ACHN (cell line): ENCODE measurements at places on chromosomes 2 and 18.

- no peak for DNase-seq
Observed at GRCh38 chr18:39746201-39746600, 2180.6 kb upstream of the CELF4 start.

DNA sequence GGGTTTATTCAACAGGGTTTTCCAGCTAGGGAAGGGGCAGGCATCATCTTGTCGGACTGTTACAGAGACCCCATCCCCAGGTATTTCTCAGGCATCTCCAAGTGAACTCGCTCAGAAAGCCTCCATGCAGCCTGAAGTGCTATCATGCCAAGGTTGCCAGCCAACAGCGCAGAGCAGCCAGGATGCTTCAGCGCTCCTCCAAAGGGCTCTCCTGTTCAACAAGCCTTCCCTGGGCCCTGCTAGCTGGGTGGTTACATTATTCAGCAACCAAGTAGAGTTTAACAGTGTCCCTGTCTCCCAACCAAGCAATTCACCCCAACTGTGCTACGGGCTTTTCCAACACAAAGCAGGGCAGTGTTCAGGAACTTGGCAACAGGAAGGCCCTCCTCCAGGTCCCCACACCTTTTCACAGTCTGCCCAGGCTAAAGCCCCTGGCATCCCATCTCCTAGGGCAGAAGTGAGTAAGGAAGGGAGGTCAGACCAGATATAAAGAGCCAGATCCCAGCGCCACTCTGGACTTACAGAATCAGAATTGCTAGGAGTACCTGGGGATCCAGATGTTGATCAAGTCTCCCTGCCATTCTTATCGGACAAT is 52.9 kb downstream of the ZBTB7C start:
- DNase-seq: no peak

DNA sequence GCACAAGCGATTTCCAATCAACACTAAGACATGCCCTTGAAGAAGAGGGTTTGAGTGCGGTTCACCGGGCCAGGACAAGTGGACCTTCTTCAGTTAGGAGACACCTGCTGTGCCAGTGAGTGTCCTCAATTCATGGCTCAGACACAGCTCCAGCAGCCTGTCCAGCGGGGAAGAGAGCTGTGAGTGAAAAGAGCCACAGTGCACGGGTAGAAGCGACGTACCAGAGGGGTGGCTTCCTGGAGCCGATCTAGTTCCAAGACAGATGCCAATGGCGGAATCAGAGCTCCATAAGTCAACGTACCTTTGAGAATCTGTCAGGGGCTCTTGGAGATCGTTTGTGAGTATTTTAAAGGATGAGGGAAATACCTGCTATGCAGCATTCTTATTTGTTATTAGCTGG is 119.9 kb upstream of the SALL3 start:
- DNase-seq: no peak

DNA sequence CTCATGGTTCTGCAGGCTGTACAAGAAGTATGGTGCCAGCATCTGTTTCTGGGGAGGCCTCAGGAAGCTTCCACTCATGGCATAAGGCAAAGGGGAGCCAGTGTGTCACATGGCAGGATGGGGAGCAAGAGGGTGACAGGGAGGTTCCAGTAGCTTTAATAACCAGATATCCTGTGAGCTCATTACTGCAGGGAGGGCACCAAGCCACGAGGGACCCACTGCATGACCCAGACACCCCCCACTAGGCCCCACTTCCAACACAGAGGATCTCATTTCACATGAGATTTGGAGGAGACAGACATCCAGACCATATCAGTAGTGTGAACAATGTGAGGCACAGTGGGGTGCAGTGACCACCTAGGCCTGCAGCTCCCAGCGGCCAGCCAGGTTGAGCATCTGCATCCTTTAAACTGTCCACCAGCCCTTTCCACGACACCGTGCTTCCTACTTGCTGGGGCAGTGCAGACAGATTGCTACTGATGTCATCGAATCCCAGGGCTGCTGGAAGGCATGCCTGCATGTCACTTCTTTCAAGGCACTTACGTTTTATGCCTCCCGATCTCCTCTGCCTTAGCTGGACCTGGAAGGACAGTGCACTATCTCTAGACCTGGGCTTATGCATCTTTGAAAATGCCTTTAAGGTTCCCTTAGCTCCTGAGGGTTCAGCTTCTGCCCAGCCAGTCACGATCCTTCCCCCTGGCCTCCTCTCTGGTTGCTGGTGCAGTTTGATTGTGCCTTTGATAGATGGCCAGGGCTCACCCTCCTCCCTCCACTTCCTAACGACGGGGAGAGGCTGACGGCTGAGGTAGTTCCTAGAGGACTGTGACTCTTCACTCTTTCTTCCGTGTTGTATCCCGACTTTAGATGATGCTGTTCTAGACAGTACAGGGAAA is 174.3 kb downstream of the FAM210A start:
- DNase-seq: no peak

DNA sequence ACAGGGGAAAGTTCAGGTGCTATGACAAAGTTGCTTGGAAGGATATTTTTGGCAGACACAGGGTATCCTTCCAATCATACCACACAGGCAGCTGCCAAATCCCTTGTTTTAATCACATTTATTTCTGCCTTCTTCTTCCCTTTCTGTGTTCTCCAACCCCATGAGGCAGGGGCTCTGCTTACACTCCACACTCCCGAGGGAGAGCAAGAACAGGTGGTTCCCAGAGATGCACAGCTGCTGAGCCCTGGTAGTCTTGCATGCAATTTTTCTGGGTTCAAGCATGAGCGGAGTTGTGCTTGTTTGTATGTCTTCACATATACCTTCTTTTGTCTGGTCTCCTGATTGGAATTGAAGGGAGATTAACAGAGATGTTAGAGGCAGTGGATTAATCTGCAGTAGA is 251.7 kb upstream of the ST6GAL2 start:
- no peak for DNase-seq

- DNase-seq: no peak
Observed at GRCh38 chr2:240998995-240999791, 775 bp downstream of the SNED1 start.

GRCh38 chr2:70560442-70560841 is 6.8 kb upstream of the TGFA start:
- DNase-seq: no peak

- DNase-seq: no peak
Observed at GRCh38 chr2:70557171-70557838, 3.7 kb upstream of the TGFA start.

DNA sequence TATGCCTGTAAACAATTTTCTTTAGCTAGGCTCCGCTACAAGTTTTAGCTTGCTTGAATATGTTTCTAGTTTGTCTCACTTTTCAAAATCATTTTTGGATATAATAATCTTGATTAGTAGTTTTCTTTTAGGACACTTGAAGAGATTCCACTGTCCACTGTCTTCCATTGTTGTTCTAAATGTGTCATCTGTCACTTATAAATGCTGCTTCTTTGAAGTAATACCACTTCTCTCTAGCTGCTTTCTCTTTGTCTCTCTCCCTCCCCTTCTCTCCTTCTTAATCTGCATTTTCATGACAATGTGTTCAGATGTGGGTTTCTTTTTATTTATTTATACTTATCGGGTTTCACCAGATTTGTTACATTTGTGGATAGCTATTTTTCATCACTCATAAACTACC is 73.7 kb upstream of the DPP10 start:
- DNase-seq: no peak

- no peak for DNase-seq
Observed at GRCh38 chr2:23488584-23488983, 103.6 kb downstream of the KLHL29 start.

DNA sequence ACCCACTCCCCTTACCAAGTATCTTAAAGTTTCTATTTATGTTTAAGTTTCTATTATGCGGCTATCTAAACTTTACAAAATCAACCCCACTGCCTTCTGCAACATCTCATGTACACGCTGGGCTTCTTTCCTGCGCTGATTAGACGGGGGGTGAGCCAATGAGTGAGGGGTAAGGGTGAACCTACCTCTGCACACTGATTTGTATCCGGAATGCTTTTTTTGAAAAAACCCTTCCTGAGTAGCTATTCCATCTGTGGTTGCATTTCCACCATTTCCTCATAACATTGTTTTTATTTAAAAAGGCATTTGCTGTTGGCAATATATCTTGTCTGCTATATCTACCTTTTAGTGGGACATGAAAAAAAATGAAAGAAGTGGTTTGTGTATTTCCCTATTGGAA is 6.3 kb downstream of the ALPG start:
- DNase-seq: no peak

DNA sequence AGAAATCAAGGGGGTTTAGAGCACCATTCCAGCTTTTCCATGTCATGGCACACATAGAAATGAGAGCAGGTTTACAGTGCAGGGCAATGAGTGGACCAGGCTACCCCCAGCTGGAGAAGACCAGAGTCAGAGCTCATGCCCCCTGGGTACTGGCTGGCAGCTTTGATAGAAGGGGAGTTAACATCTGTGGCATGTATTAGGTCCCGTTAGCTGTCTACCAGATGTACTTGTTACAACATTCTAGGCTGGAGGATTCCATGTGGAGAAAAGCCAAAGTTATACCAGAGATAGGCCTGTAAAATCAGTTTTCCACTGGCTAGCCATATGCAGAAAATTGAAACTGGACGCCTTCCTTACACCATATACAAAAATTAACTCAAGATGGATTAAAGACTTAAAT is 109.2 kb downstream of the CCDC85A start:
- DNase-seq: no peak

DNA sequence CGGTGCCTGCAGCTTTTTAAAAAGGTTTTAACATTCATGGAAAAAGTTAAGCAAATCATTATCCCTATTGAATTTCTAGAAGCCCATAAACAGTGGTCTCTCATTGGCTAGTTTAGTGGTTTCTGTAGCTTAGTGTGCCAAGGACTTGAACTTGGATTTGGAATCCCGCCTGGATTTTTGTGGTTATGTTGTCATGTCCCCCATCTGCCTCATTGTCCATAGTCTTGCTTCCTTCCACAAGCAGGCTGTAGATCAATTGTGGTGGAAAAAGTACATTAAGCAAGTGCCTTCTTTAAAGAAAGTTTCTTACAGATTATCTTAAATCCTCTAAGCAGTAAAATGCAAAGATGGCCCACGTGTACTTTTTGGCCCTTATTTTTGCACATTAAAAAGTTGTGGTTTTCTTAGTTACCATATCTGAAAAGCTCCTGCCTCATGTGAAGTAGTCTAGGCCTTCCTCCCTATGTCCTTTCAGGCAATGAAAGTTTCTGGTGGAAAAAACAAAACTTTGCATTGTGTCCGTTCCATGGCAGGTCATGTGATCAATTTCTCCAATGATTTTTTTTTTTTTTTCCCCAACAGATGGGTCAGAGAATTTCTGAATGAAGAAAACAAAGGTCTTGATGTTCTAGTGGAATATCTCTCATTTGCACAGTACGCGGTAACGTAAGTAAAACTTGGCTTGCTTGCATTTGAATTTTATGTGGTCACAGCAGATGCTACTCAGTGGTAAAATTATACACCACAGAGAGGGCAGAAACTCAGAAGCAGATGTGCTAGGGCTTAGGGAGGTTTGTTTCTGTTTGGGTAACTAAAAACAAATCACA is 158.9 kb downstream of the PRPF40A start:
- DNase-seq: peak; percentile 93

- no peak for DNase-seq
Observed at GRCh38 chr2:55277310-55277709, 8.3 kb upstream of the MTIF2 start.

DNA sequence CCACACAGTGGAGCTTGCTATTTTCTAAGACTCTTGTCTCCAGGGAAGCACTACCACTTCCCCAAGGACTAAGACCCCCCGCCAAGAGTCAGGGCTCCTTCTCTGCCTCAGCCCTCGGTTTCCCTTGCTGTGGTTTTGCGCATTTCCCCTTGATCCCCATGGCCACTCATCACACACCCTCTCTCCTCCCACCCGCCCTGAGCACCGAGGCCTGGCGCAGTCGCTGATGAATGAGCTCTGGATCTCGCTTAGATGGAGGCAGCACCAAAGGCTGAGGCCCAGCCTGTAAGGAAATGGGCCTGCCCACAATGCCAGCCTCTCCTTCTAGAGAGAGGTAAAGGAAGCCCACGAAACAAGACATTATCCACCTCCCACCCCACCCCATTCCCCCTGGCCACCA is 96.9 kb downstream of the TNS1 start:
- DNase-seq: no peak

GRCh38 chr18:48030616-48031480 is 100.4 kb upstream of the SMAD2 start:
- peak; percentile 52 for DNase-seq

DNA sequence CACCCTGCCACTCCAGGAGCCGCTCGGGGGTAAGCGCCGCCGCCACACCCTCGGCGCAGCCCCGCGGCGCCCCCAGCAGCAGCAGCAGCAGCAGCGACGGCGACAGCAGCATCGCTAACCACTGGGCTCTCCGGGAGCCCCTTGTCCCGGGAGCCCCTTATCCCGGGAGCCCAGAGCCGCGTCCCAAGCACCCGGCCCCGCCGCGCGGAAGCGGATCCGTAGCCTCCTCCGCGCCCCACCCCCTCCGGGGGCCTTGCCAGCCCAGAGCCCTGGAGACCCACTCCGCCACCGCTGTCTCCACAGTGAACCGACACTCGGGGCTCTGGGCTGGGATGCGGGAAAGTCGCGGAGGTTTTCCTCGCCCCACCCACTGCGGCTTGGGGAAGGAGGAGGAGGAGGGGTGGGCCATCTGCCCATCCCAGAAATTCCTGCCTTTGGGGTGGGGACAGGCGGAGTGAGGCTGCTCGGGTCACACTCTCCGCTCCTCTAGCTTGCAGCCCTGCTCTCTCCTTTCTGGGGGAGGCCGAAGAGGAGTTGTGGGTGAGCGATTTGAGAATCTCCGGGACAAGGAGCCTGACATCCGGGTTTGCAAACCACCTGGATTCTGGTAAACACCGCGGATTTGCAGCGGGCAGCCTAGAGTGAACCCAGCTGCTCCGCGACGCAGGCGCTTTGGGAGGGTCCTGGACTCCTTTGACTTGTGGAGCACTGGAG is at the start of gene PLA2R1:
Gene PLA2R1, minus strand, starts transcription at position 324 of the 714 bp plus-strand sequence. Its CDS starts 212 bp downstream, at position 112.
- DNase-seq: peak; percentile 55

DNA sequence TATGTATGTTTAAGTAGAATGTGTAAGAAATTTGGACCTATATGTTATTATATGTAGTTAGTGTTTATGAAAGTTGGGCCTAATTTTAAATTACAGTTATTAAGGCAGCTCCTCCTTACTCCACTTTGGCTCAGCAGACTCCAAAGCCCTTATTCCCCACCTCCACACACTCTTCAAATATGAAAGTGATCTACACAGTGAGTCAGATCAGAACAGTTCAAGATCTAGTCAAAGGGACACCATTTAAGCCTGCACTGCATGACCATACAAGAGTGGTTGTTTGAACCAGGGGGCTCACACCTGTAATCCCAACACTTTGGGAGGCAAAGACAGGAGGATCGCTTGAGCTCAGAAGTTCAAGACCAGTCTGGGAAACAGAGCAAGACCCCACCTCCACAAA is 21.2 kb upstream of the PMAIP1 start:
- no peak for DNase-seq

GRCh38 chr2:223995569-223995968 is 38.3 kb downstream of the MRPL44 start:
- DNase-seq: peak; percentile 41

GRCh38 chr2:48328942-48329723 is 200.8 kb upstream of the STON1 start:
- DNase-seq: no peak

- DNase-seq: peak; percentile 6
Observed at GRCh38 chr18:51028201-51028805, 1.7 kb upstream of the SMAD4 start.
